Adipocyte (in vitro differentiated cells): ENCODE measurements at places on chromosomes 7 and 10.

GRCh38 chr10:66680886-66681285 lies 244.9 kb upstream of the LRRTM3 start:
- DNase-seq: peak; percentile 55

DNA sequence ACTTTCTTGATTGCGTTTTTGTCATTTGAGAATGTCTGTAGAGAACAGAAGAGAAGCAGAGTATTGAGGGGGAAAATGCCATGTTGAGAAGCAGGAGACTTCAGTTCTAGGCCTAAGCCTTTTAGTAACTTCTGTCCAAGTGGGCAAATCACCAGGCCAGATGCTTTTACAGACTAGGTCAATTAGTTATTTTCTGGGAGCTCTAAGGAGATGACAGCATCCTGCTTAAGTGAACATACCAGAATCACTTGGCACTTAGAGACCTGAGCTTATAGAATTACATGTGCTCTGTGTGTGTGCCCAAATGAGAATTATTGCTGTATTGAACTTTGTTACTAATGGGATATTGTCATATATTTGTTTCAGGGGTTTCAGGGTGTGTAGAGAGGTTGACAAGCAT lies 24.0 kb downstream of the AGK start:
- DNase-seq: no peak

DNA sequence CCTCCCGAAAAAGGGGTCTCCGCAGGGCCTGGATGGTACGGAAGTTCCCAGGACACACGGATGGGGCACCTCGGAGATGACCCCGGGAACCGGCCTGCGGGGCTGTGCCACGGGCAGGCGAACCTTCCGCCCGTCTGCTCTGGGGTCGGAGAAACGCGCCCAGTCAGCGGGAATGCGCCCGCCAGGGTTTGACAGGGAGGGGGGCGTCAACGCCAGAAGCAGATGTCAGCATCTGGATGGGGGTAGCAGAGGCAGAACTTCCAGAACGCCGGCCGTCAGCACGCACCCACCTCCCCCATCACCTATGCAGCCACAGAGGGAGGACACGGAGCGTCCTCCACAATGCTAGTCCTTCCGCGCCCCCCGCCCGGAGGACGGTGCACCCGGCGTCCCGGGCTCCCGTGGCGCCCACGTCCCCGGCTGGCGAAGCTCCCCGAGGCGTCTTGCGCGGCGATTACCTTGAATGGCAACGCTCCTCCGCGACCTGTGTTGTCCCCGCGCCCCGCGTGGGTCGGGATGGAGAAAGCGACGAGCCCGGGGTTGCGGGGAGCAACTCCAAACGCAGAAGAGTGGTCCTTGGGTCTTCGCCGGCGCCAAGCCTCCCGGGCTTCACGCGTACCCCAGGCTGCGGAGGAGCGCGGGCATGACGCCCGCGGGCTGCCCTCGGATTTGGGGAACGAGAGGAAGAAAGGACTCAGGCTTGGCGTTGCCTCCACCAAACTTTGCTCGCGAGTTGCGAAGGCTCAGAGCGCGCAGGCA lies 561 bp downstream of the FGFR2 start:
- DNase-seq: no peak

DNA sequence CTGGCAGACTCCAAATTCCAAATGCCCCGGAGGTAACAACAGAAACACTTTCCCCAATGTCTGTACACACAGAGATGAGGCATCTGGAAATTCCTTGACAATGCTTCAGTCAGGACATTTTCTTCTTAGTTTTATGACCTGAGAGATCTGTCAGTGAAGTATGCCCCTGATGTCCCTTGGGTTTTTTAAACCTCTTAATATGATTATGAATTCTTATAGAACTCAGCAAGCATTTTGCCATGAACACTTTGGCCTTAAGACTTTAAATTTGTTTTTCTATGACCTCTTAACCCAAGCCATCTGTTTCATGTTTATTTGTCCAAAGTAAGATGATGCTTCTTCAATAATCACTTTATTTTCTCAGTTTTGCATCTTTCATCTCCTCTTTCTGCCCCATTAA lies 1206.2 kb downstream of the GATA3 start:
- DNase-seq: no peak

DNA sequence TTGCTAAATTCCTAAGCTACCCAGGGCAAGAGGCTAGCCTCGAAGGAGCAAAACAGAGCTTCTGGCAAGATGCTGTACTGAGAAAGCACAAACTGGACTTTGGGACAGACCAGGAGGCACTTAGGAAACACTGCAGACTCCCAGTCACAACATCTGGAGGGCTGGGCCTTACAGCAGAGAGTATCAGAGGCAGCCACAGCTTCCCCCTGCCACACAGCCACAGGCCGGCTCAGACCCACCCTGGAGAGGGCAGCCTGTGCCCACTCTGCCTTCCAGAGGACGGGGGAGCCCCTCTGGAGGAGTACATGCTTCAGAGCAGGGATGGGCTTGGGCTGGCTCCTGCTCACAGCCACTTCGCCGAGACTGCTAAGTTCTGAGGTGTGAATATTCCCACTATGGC lies 17.4 kb downstream of the ESYT2 start:
- DNase-seq: no peak

- DNase-seq: peak; percentile 52
Measured at GRCh38 chr10:53839440-53840039, 961.5 kb downstream of the PCDH15 start.
